Adrenal gland (tissue), 19 donors: ENCODE measurements at places on chromosomes 3 and 15. TPM values are rescaled to one million over a fixed set of nuclear protein-coding genes. Genes with fewer than 3 reads are reported as not detected.

UPK1B gene
- not detected for total RNA-seq

MRPS11 gene
- 49.8 TPM for total RNA-seq

CCNL1 gene
- total RNA-seq = 145 TPM

CPLX3 gene
- 0.11 TPM for total RNA-seq

ADIPOQ gene
- 3.7 TPM for total RNA-seq

GNAT1 gene
- total RNA-seq = not detected

TMEM212 gene
- not detected for total RNA-seq

THAP10 gene
- total RNA-seq = 5.6 TPM

CHRNA3 gene
- total RNA-seq = 27.7 TPM

PLA2G4E gene
- total RNA-seq = 0.22 TPM

- H3K27ac ChIP-seq = no peak overlapping the region
- H3K4me3 ChIP-seq = no peak overlapping the region
- peaks cover 27% of the 10 kb centered on the region for H3K4me1 ChIP-seq
- no peaks in the 10 kb centered on the region for H3K27me3 ChIP-seq
These were observed 68.7 kb downstream of the LRTM1 start for GRCh38 chr3:54859184-54859583.

DNA sequence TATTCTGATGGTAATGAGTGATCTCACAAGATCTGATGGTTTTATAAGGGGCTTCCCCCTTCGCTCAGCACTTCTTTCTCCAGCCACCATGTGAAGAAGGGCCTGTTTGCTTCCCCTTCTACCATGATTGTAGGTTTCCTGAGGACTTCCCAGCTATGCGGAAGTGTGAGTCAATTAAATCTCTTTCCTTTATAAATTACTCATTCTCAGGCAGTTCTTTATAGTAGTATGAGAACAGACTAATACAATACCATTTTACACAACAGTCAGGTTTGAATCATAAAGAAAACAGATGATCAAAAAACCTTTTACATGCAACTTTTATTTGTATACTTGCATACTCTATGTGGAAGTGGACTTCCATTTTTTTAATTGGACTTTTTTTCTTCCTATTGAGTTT is 46.7 kb upstream of the CBLB start:
- H3K36me3 ChIP-seq = no peaks in the 10 kb centered on the region
- DNase-seq = no peak
- H3K4me3 ChIP-seq = no peak overlapping the region
- H3K27ac ChIP-seq = no peak overlapping the region
- no peaks in the 10 kb centered on the region for H3K4me1 ChIP-seq

GRCh38 chr3:108486338-108486737 is 24.1 kb downstream of the MYH15 start:
- H3K27me3 ChIP-seq = no peaks in the 10 kb centered on the region
- no peaks in the 10 kb centered on the region for H3K4me1 ChIP-seq
- no peak overlapping the region for H3K4me3 ChIP-seq
- no peak for DNase-seq
- H3K36me3 ChIP-seq = no peaks in the 10 kb centered on the region
- no peak overlapping the region for H3K27ac ChIP-seq

GRCh38 chr3:29525254-29525881 is 244.5 kb downstream of the RBMS3 start:
- peaks cover 32% of the 10 kb centered on the region for H3K4me1 ChIP-seq
